Osteoblast (primary cell): ENCODE measurements at places on chromosomes 7 and 10. TPM values are rescaled to one million over a fixed set of nuclear protein-coding genes. Genes with fewer than 3 reads are reported as not detected.

Gene RNF148
- 0.72 and 1.2 TPM in 2 replicates for total RNA-seq

Gene FGL2
- total RNA-seq: under 0.01 TPM in 2 replicates

Gene GHRHR
- total RNA-seq: not detected in 2 replicates

Gene SPAM1
- not detected in 2 replicates for total RNA-seq

Gene TES
- total RNA-seq: 99.2 and 124 TPM in 2 replicates
